ENCODE measurements at places on chromosomes 2 and 18.

DNA sequence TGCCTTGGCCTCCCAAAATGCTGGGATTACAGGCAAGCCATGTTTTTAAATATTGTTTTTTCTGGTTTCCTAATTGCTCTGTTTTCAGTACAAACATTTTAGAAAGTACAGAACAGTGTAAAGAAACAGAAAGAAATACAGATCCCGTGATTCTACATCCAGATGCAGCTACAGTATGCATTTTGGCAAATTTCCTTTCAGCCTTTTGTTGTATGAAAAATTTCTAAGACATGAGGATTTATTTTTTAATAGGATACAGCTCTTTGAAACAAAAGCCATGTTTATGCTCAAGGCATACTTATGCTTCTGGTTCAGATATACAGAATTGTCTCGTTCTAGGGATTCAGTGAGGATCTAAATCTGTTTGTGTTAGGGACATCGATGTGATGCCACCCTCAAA lies 109.5 kb downstream of the MAP2 start:
- no peak for DNase-seq

DNA sequence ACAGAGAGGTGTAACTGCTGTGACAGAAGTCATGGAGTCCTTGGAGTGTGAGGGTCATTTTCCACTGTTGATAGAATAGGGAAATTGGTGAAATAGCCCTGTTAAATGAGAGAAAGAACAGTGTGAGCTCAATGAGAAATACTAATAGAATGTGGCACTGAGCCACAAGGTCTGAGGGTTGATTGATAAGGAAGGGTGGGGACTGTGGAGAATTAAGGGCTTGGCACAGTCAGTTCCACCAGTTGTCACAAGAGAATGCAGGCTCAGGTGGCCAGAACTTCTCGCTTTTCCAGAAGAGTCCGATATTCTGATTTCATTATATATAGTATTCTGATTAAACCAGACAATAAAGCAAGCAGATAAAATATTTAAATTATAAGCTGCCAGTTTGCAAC lies 9.1 kb upstream of the IL1RN start:
- DNase-seq = no peak

DNA sequence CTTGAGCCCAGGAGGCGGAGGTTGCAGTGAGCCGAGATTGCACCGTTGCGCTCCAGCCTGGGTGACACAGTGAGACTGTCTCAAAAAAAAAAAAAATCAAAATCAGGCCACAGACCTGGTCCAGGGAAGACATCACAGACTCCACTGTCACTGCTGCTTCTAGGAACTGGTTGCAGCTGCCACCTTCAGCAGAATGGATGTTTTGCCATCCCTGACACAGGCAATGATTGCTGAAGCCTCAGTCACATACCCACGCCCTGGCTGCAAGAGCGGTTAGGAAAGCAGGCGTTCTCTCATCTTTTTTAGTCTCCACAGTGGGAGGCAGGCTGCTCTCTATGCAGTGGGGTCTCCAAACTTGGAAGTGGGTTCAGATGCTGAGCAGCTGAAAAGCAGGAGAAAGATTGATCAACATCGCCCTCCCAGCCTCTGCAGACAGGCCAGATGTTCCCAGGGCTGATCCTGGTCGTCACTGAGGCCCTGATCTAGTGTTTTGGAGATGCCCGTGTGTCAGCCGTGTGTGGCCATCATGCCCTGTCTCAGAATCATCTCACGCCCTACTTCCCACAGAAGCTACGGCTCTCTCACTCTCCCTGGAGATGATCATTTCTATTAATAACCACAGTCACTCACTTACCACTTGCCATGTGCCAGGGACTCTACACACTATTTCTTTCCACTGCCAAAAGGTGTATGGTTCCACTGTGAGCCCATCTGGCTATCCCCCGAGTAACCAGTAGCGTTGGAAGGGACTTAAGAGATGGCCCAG lies 91.8 kb downstream of the PLB1 start:
- DNase-seq = peak; percentile 53

GRCh38 chr2:220318037-220318436 lies 690.6 kb downstream of the SLC4A3 start:
- DNase-seq = no peak

DNA sequence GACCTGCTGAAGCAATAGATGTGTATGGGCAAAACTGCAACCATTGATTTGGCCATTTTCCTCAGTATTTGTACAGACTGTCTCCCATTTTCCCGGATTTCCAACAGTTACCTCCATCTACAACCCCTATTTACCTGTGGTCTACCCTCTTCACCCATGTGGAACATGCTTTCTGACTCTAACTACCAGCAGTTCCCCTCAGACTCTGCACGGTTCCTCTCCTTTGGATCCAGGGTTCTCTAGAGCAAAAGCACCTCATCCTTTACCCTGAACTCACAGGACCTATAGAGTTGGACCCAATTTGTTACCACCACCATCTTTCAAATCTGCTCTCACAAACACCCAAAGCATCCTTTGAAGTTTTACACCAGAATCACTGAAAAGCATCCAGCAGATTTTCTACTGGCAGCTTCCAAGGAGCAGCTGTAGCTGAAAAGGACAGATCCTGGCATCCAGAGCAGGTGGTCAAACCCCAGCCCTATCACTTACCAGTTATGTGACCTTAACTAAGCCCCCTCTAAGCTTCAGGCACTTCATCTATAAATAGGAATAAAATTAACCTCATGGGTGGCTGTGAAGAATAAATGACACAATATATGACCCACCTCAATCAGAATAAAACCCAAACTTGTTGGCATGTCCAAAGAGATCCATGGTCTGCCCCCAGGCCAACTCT lies 15.3 kb downstream of the CYTIP start:
- no peak for DNase-seq

DNA sequence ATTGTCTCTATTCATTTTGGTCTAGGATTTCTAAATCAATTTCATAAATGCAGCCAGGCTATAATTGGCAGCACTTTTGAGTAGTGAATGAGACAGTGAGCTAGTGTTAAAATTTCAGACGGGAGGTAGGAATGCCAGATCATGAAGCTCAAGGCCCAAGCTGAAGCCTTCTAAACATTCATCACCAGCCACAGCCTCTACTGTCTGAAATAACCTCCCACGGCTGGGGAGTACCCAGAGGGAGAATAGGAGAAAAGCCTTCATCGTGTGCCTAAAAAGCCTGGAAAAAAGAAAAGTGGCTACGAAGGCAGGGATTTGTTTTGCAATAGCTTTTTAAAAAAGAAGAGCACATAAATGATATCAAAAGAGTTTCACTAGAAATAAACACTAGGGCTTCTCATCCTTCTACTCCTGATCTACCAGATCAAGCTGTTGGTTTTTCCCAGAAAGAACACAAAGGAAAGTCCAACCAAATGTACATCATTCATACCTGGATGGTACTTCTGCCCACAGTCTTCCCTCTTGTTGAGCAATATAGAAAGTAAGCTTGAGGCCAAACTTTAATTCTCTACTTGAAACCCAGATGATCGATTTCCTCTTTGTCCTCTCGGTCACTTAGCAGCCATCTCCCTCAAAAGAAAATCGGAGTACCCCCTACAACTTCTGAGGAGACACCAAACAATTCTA lies 48.1 kb upstream of the SLC39A10 start:
- DNase-seq = no peak

DNA sequence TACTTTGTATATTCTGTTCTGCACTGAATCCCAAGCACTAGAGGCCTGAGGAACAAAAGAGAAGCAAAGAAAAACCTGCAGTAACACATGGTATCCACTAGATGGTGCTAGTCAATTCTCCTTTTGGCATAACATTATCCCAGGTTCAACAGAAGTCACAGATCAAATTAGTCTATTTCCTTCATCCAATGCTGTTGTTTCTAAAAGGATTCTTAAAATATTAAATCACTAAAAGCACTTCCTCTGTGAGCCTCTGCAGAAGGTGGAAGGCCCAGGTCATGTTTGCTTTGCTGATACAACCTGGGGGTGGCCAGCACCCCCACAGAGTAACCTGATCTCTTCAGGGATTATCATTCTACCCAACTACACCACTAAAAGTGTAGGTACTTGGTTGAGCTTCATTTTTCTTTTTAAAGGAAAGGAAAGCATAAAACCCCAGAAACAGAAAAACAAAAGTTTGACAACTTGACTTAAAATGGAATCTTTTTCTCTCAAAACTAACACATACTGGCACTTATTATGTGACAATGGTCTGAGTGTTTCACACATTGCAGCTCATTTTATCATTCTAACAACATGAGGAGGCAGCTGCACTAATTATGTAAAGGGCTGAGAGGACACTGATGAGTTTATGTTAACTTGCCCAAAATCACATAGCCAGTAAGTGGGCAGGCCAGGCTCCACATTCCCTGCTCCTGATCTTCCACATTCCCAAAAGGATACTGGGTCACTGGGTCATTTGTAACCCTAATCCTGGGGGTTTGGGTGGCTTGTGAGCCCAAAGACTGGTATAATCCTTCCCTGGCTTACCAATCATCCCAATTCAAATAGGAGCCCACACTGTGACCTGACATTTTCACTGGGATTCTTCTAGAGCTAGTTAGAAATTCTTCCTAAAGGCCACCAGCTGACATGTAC lies 66.8 kb upstream of the DNER start:
- DNase-seq = peak; percentile 40

DNA sequence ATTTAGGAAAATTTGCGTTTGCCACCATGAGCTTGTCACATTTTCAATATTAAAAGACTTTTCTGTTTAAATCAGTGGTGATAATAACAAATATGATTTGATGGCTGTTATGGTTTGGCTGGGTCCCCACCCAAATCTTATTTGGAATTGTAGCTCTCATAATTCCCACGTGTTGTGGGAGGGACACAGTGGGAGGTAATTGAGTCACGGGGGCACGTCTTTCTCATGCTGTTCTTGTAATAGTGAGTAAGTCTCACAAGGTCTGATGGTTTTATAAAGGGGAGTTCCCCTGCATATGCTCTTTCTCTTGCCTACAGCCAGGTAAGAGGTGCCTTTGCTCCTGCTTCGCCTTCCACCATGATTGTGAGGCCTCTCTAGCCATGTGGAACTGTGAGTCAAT lies 83.4 kb upstream of the RGPD4 start:
- no peak for DNase-seq

GRCh38 chr18:75574187-75574586 lies 146.7 kb upstream of the SMIM21 start:
- DNase-seq = no peak

DNA sequence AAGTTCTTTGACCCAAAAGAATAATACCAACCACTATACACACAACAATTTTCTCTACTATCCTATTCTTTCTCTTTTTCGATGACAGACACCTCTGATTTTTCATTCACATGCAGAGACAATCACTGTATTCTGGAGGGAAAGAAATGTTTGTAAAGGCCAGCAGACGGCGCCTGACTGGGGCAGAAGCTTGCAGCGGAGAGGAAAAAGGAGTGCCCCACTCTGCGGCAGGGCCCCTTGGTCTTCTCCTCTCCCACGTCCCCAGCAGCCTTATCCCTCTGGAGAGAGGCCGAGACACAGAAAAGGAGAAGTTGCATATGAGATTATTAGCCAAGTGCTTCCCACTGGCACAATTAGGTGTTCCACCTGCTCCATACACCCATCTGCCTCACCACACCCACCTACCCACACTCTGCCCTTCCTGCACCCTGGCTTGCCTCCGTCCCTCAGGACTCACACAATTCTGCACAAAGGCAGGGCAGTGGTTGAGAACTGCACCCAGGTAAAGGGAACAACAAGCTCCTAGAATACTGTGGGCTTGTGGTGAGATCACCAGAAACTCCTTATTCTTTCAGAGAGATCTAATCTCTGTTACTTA lies 687.3 kb downstream of the NRXN1 start:
- DNase-seq = peak; percentile 52

- DNase-seq = no peak
Observed at GRCh38 chr2:111094691-111095090, 26.0 kb upstream of the BCL2L11 start.

DNA sequence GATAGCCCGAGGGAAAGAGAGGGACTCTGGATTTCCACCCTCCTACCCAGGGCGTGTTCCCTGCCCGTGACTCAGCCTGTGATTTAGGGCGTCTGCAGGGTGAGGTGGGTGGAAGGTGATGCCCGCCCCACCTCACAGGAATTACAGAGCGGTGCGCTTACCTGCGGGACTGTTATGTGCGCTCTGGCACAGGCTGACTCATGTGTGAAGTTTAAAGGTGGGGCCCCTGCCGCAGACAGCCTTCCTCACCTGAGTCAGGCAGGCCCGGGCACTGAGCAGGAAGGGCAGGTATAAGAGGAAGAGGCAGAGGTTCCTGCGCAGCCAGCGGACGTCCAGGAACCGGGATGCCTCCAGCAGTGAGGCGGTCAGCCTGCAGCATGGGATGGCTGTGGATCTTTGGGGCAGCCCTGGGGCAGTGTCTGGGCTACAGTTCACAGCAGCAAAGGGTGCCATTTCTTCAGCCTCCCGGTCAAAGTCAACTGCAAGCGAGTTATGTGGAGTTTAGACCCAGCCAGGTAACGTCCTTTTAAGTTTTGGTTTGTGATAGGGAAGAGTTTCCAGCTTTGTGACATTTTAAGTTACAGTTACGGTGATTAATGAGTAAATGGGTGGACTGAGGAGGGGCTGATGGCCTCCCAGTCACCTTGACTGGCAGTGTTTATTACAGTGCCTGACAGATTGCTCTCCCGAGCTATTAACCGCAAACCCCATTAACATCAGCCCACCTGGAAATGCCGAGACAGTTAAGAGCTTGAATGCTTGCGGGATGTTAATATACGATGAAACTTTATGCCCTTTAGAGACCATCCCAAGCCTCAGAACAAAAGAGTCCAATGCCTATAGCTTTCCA lies 141.6 kb upstream of the TTC39C start:
- peak; percentile 57 for DNase-seq

GRCh38 chr2:100780203-100781008 lies 39.5 kb upstream of the NPAS2 start:
- no peak for DNase-seq

DNA sequence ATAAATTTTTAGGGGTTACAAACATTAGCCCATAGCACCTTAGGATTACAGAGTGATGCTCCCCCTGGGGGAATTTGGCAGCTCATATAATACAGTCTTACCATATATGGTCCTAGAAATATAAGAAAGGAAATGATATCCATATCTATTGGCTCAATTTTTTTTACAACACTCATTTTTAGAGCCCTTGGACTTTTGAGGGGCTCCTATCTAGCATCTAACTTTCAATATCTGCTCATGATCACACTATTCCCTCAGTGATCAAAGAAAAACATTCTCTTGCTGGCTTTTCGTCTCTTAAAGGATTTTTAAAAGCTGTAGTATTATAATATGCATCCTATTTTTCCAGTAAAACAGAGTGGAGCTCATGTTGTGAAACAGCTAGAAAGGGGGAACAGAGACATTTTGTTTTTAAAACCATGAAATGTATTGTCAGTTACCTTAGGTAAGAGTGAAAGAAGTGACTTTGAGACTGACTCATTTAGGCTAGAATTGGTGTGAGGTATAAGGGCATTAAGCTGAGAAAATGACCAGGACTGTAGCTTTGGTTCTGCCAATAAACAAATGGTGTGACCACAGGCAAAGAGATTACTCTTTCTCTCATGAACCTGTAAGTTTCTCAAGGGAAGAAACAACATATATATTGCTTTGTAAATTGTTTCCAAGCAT lies 65.8 kb downstream of the ALPK2 start:
- no peak for DNase-seq

- DNase-seq = no peak
Observed at GRCh38 chr2:40097691-40098385, 318.8 kb upstream of the THUMPD2 start.

Data from NCI-H2171 treated with DMSO at 0.1 percent for 48 hours (cell line).